Aorta (tissue), 5 donors: ENCODE measurements at places on chromosomes 12 and 14. TPM values are rescaled to one million over a fixed set of nuclear protein-coding genes. Genes with fewer than 3 reads are reported as not detected.

- no peak overlapping the region for H3K27ac ChIP-seq
- peak; percentile 33 for DNase-seq
- H3K4me3 ChIP-seq = no peak overlapping the region
- H3K27me3 ChIP-seq = no peaks in the 10 kb centered on the region
- H3K4me1 ChIP-seq = peaks cover 1% of the 10 kb centered on the region
These were observed 12.1 kb downstream of the SYNE3 start for GRCh38 chr14:95504135-95505029.

- no peak overlapping the region for H3K27ac ChIP-seq
- no peak for DNase-seq
- H3K4me3 ChIP-seq = no peak overlapping the region
- no peaks in the 10 kb centered on the region for H3K27me3 ChIP-seq
- no peaks in the 10 kb centered on the region for H3K4me1 ChIP-seq
- no peaks in the 10 kb centered on the region for H3K36me3 ChIP-seq
These were observed 32.7 kb downstream of the DDX47 start for GRCh38 chr12:12845794-12846243.

GRCh38 chr14:45135156-45135555 lies 574 bp upstream of the FANCM start:
- H3K27me3 ChIP-seq = no peaks in the 10 kb centered on the region
- H3K27ac ChIP-seq = no peak overlapping the region
- no peaks in the 10 kb centered on the region for H3K36me3 ChIP-seq
- H3K4me3 ChIP-seq = peak overlapping the region; percentile 92
- DNase-seq = no peak

- no peaks in the 10 kb centered on the region for H3K4me1 ChIP-seq
- H3K27ac ChIP-seq = no peak overlapping the region
- no peak overlapping the region for H3K4me3 ChIP-seq
- no peaks in the 10 kb centered on the region for H3K36me3 ChIP-seq
- no peak for DNase-seq
- no peaks in the 10 kb centered on the region for H3K27me3 ChIP-seq
These were observed 2.1 kb downstream of the VASH1 start for GRCh38 chr14:76763096-76764041.

- DNase-seq = no peak
- no peaks in the 10 kb centered on the region for H3K4me1 ChIP-seq
- no peaks in the 10 kb centered on the region for H3K27me3 ChIP-seq
- no peak overlapping the region for H3K4me3 ChIP-seq
- H3K27ac ChIP-seq = no peak overlapping the region
These were observed 28.5 kb downstream of the WNK1 start for GRCh38 chr12:780750-781379.

GRCh38 chr12:69440016-69440415 lies 30.2 kb upstream of the FRS2 start:
- no peak for DNase-seq
- no peaks in the 10 kb centered on the region for H3K27me3 ChIP-seq
- peaks cover 6% of the 10 kb centered on the region for H3K4me1 ChIP-seq
- H3K27ac ChIP-seq = no peak overlapping the region
- no peaks in the 10 kb centered on the region for H3K36me3 ChIP-seq
- no peak overlapping the region for H3K4me3 ChIP-seq

- no peak overlapping the region for H3K27ac ChIP-seq
- no peak overlapping the region for H3K4me3 ChIP-seq
- no peak for DNase-seq
- H3K4me1 ChIP-seq = no peaks in the 10 kb centered on the region
These were observed 84.9 kb upstream of the CMKLR1 start for GRCh38 chr12:108424026-108424425.

- H3K27ac ChIP-seq = no peak overlapping the region
- H3K4me1 ChIP-seq = no peaks in the 10 kb centered on the region
- no peak for DNase-seq
- H3K27me3 ChIP-seq = no peaks in the 10 kb centered on the region
- no peaks in the 10 kb centered on the region for H3K36me3 ChIP-seq
- no peak overlapping the region for H3K4me3 ChIP-seq
These were observed 113.6 kb downstream of the ALX1 start for GRCh38 chr12:85393606-85394005.

DNA sequence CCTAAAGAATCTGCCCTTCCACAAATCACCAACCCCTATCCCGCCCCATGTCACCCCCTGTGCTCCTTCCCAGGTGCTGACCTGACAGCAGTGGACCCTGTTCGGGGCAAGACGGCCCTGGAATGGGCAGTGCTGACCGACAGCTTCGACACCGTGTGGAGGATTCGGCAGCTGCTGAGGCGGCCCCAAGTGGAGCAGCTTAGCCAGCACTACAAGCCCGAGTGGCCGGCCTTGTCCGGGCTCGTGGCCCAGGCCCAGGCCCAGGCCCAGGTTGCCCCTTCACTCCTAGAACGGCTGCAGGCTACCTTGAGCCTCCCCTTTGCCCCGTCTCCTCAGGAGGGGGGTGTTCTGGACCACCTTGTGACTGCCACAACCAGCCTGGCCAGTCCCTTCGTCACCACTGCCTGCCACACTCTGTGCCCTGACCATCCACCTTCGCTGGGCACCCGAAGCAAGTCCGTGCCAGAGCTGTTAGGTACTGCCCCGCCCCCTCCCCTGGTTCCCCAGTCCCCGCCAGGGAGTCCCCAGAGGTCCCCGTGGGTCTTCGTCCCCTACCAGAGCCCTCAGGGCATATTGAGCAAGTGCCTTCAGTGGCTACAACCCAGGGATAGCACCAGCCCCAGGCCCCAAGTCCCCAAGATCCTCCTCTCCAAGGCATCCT lies 2.7 kb downstream of the ANKRD33 start:
- H3K36me3 ChIP-seq = no peaks in the 10 kb centered on the region
- no peaks in the 10 kb centered on the region for H3K27me3 ChIP-seq
- DNase-seq = no peak
- H3K4me3 ChIP-seq = no peak overlapping the region

- peak within 1 kb of the TSS; percentile 94 for H3K4me3 ChIP-seq
- no peaks in the 10 kb centered on the region for H3K27me3 ChIP-seq
- H3K4me1 ChIP-seq = peaks cover 4% of the 10 kb centered on the region
- DNase-seq = peak; percentile 88
- no peaks in the 10 kb centered on the region for H3K36me3 ChIP-seq
These were observed at the start of gene NTN4 for GRCh38 chr12:95790033-95790916. Gene NTN4, minus strand, starts transcription at chr12:95790764. Its CDS starts 455 bp downstream, at chr12:95790309.

GRCh38 chr14:62017651-62018230 lies 255.5 kb downstream of the SNAPC1 start:
- H3K27me3 ChIP-seq = no peaks in the 10 kb centered on the region
- H3K4me1 ChIP-seq = no peaks in the 10 kb centered on the region
- H3K27ac ChIP-seq = no peak overlapping the region
- DNase-seq = no peak
- H3K4me3 ChIP-seq = no peak overlapping the region
- H3K36me3 ChIP-seq = no peaks in the 10 kb centered on the region

DNA sequence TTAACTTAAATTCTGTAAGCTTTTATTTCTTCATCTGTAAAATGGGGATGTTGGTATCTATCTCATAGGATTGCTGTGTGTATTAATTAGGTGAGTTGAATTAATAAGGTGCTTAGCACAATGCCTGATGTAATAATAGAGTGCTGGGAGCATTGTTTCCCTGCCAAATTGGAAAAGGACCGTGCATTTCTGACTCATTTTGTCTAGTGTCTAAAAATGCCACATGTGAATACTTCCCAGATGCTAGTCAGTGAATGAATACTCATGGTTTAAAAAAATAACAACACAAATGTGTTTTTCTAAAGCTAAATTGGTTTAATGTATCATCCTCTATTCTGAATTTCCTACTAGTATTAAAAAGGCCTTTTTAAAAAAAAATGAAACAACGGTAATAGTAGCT lies 45.4 kb upstream of the NEDD1 start:
- H3K36me3 ChIP-seq = no peaks in the 10 kb centered on the region
- H3K27ac ChIP-seq = no peak overlapping the region
- no peaks in the 10 kb centered on the region for H3K27me3 ChIP-seq
- H3K4me1 ChIP-seq = no peaks in the 10 kb centered on the region

GRCh38 chr14:58736606-58737005 lies 98.8 kb downstream of the DACT1 start:
- no peak for DNase-seq
- H3K4me3 ChIP-seq = no peak overlapping the region
- no peak overlapping the region for H3K27ac ChIP-seq
- no peaks in the 10 kb centered on the region for H3K27me3 ChIP-seq
- no peaks in the 10 kb centered on the region for H3K4me1 ChIP-seq
- H3K36me3 ChIP-seq = no peaks in the 10 kb centered on the region

DNA sequence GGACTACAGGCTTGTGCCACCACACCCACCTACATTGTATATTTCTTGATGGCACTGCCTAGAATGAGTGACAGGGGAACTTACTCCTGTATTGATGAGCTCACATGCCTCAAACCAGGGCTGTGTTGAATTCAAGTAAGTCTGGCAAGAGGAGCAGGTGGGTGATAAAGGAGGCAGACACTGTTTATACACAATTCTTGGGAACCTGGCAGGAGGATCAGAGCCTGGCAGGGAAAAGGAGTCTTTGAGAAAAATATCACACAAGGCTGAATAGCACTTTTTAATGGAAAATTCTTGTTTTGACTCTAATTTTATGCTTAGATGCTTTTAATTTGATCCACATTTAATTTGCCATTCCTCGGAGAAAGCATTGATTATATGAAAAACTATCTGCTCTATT lies 293.1 kb upstream of the NPAS3 start:
- H3K4me3 ChIP-seq = no peak overlapping the region
- H3K4me1 ChIP-seq = no peaks in the 10 kb centered on the region
- no peaks in the 10 kb centered on the region for H3K27me3 ChIP-seq
- no peak for DNase-seq

The NAV3 gene
- total RNA-seq = 6.2 TPM

The C12orf60 gene
- 1.1 TPM for total RNA-seq

The SUOX gene
- total RNA-seq = 18.3 TPM

The C14orf132 gene
- 38.2 TPM for total RNA-seq

The POLE2 gene
- total RNA-seq = 1.2 TPM

The OTX2 gene
- not detected for total RNA-seq

The MYH6 gene
- not detected for total RNA-seq

The MRPL52 gene
- total RNA-seq = 37.2 TPM
